ENCODE measurements at places on chromosomes 16 and 17.

GRCh38 chr16:30903002-30903401, 6.6 kb downstream of the CTF1 start:
- DNase-seq = peak; percentile 56

DNA sequence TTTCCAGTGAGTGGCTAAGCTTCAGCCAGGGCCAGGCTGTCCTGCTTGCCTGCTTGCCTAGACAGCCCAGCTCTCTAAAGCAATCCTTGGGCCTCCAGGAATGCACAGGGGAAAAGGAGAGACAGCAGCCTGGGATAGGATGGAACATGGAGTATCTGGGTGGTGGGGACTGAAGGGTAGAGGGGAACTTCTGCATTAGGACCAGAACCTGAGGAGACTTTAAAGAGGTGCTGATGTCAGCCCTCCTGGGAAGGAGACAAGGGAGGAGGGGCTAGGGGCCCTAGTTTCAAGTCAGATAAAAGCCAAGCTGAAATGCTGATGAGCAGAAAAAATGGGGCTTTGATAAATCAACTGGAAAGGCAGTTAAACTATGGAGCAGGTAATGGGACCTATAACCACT, 1.8 kb downstream of the HOXB7 start:
- no peak for DNase-seq

GRCh38 chr17:64424324-64424849, 24.5 kb upstream of the MILR1 start:
- no peak for DNase-seq

DNA sequence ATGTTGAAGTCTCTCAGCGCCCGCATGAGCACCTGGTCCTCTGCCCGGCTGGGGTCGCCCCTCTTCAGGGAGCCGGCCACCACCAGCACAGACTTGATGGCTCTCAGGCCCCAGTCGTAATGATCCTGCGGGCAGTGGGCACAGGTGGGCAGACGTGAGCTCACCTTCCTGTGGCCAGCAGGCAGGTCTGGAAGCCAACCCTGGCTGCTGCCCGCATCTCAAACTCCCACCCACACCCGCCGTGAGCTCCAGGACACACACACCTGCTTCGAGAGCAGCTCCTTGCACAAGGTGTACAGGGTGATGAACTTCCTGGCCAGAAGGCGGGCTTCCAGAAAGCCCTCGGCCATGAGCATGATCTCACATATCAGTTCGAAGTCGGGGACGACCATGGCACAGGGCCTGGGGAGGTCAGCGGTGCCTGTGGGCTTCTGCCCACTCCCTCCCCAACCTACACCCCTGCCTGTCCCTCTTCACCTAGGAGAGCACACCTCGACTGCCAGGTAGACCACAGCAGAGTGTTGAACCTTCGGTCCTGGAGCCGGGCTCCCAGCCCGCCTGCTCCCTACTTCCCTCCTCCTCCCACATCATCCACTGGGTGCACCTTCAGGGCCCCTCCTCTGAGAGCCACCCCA, 82.4 kb downstream of the DNAH17 start:
- no peak for DNase-seq

- DNase-seq = no peak
Observed at GRCh38 chr16:15594711-15595320, 48.1 kb downstream of the MARF1 start.

GRCh38 chr17:17555906-17556305, 35.6 kb downstream of the PEMT start:
- no peak for DNase-seq
